H1 (cell line): ENCODE measurements at places on chromosomes 7 and 10. TPM values are rescaled to one million over a fixed set of nuclear protein-coding genes. Genes with fewer than 3 reads are reported as not detected.

NUTM2A gene
- 0.41 and 0.59 TPM in 2 replicates for total RNA-seq

SHLD2 gene
- 31.6 and 32.4 TPM in 2 replicates for total RNA-seq

TBXAS1 gene
- 1.1 and 2.1 TPM in 2 replicates for total RNA-seq

SEMA3C gene
- total RNA-seq, result 0.98 and 1.4 TPM in 2 replicates

GALNT17 gene
- 44.7 and 47.0 TPM in 2 replicates for total RNA-seq

DNA2 gene
- 55.6 and 57.9 TPM in 2 replicates for total RNA-seq

H2BK1 gene
- not detected in 2 replicates for total RNA-seq

ACTR3C gene
- 0.84 TPM in 1 of 2 replicates, not detected in the other for total RNA-seq

SUN1 gene
- total RNA-seq, result 105 and 108 TPM in 2 replicates

SUN3 gene
- not detected in 2 replicates for total RNA-seq

COPG2 gene
- 51.3 and 53.1 TPM in 2 replicates for total RNA-seq

DNA sequence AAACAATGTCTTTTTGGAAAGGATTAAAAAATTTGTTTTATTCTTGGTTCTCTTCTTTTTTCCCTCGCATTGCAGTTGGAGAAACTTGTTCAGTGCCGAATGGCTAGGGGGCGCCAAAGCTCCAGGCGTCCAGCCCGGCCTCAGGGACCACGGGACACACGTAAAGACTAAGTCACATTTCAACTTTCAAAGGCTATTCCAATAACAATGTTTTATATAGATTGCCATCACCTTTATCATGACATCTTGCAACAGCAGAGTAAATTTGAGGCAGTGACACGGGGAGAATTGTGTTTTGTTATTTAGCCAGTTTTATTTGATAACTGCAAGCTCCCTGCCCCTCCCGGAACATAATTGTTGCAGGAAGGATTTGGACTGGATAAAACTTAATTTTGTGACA is 2.2 kb upstream of the IGFBP3 start:
- H3K4me1 ChIP-seq, result peaks cover 6% of the 10 kb centered on the region; the same call in 1 of the 2 replicates
- H3K27ac ChIP-seq, result no peak overlapping the region
- H3K27me3 ChIP-seq, result peaks cover 14% of the 10 kb centered on the region

DNA sequence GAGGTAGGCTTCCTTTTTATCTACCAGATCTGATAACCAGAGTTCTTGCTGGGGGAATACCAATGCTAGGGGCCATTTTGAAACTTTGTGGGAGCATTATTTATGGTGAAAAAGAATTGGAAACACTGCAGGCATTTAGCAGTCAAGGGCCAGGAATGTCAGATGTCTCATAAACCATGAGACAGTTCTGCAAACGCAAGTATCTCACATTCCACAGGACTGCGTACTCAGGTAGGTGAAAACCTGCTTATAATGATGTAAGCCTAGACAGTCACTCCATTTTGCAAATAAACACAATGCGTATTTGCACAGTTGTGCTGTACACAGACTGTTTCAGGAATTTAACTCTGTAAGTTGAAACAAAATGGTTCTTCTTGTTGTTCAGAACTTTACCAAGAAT is 33.9 kb downstream of the ECHDC3 start:
- no peak for DNase-seq
- no peaks in the 10 kb centered on the region for H3K27me3 ChIP-seq
- no peak overlapping the region for H3K4me3 ChIP-seq
- H3K4me1 ChIP-seq, result no peaks in the 10 kb centered on the region

- no peak for DNase-seq
- H3K36me3 ChIP-seq, result no peaks in the 10 kb centered on the region
- H3K4me3 ChIP-seq, result no peak within 1 kb of the TSS
- H3K27me3 ChIP-seq, result no peaks in the 10 kb centered on the region
- H3K27ac ChIP-seq, result no peak within 1 kb of the TSS
These were observed at the start of gene TMEM270 for GRCh38 chr7:73860859-73861258. Gene TMEM270 (plus strand): TSS chr7:73861159. CDS start chr7:73861195, 36 bp downstream.

GRCh38 chr7:55006499-55006898 is 12.3 kb upstream of the EGFR start:
- H3K4me3 ChIP-seq, result no peak overlapping the region
- H3K27me3 ChIP-seq, result no peaks in the 10 kb centered on the region
- no peak for DNase-seq
- no peaks in the 10 kb centered on the region for H3K4me1 ChIP-seq
- H3K27ac ChIP-seq, result no peak overlapping the region
- no peaks in the 10 kb centered on the region for H3K36me3 ChIP-seq

- H3K4me1 ChIP-seq, result no peaks in the 10 kb centered on the region
- H3K4me3 ChIP-seq, result no peak overlapping the region
- DNase-seq, result no peak
- no peaks in the 10 kb centered on the region for H3K36me3 ChIP-seq
These were observed 372.4 kb downstream of the SUGCT start for GRCh38 chr7:40507166-40507565.

- H3K27me3 ChIP-seq, result no peaks in the 10 kb centered on the region
- no peak overlapping the region for H3K4me3 ChIP-seq
- no peaks in the 10 kb centered on the region for H3K36me3 ChIP-seq
These were observed 41.4 kb upstream of the PITRM1 start for GRCh38 chr10:3213758-3214515.

DNA sequence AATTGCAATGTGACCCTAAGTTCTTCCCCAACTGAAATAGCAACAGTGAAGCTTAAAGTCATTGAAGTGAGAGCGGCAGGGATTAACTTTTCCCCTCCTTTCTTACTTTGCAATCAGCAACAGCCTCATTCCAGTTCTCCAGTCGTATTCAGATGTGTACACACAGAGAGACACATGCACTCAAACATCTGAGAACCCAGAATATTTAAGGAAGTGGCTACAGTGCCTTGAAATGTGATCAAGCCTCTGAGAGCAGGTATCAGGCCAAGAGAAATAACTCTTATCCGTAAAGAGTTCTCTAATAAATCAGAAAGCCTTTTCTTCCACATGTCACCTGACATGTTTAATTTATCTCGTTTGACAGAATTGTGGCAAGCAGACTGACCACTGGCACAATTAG is 388.9 kb upstream of the NPVF start:
- H3K36me3 ChIP-seq, result no peaks in the 10 kb centered on the region
- H3K4me1 ChIP-seq, result no peaks in the 10 kb centered on the region
- DNase-seq, result no peak
- no peak overlapping the region for H3K27ac ChIP-seq
- H3K4me3 ChIP-seq, result no peak overlapping the region
- no peaks in the 10 kb centered on the region for H3K27me3 ChIP-seq

GRCh38 chr10:33776419-33777070 is 442.1 kb upstream of the NRP1 start:
- no peaks in the 10 kb centered on the region for H3K27me3 ChIP-seq
- no peak overlapping the region for H3K4me3 ChIP-seq
- no peaks in the 10 kb centered on the region for H3K36me3 ChIP-seq
- DNase-seq, result no peak
- H3K4me1 ChIP-seq, result peaks cover 16% of the 10 kb centered on the region

DNA sequence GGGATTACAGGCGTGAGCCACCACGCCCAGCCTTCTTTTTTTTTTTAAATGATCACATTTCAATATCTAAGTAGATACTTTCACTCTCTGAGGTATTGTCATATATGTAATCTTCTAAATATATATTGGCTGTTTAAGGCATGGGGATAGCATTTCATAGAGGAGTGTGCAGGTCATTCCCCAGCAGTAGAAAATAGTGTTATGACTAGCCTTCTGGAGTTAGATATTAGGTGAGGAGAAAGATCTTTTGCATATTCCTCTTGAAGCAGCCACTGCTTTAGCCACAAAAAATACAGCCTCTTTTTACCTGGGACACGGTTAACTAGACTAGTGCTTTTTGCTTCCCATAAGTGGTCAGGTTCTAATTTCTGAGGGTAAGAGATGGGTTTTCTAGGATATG is 28.9 kb downstream of the ADD3 start:
- H3K27me3 ChIP-seq, result no peaks in the 10 kb centered on the region
- H3K4me3 ChIP-seq, result no peak overlapping the region
- H3K27ac ChIP-seq, result no peak overlapping the region
- H3K4me1 ChIP-seq, result no peaks in the 10 kb centered on the region
- no peak for DNase-seq
- no peaks in the 10 kb centered on the region for H3K36me3 ChIP-seq

DNA sequence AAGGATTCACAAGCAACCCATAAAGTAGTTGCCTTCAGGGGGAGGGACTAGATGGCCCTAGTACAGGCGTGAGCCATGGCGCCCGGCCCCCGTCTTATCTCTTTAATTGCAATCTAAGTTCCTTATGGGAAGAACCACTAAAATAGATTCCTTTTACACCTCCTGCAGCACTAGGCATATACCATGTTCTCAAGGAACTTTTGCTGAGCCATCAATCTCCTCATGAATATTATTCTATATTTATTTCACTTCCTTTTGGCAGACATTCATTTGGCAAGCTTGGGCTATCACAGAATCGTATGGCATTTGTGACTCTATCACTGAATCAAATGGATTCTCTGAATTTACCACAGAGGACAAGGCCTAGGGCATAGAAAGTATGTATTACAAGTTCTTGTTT is 14.8 kb upstream of the DNAJC12 start:
- H3K36me3 ChIP-seq, result no peaks in the 10 kb centered on the region
- DNase-seq, result no peak
- H3K4me1 ChIP-seq, result no peaks in the 10 kb centered on the region
- no peaks in the 10 kb centered on the region for H3K27me3 ChIP-seq
- no peak overlapping the region for H3K4me3 ChIP-seq
- H3K27ac ChIP-seq, result no peak overlapping the region

- H3K4me1 ChIP-seq, result no peaks in the 10 kb centered on the region; the same call in 1 of the 2 replicates
- H3K4me3 ChIP-seq, result no peak overlapping the region
- no peaks in the 10 kb centered on the region for H3K36me3 ChIP-seq
- H3K27ac ChIP-seq, result no peak overlapping the region
These were observed 1.7 kb downstream of the ABCC2 start for GRCh38 chr10:99784016-99784726.

GRCh38 chr7:18515067-18515466 is 19.5 kb downstream of the HDAC9 start:
- H3K4me1 ChIP-seq, result peaks cover 7% of the 10 kb centered on the region
- no peak overlapping the region for H3K27ac ChIP-seq
- H3K4me3 ChIP-seq, result no peak overlapping the region
- H3K36me3 ChIP-seq, result no peaks in the 10 kb centered on the region

- no peak overlapping the region for H3K4me3 ChIP-seq
- DNase-seq, result no peak
- no peaks in the 10 kb centered on the region for H3K36me3 ChIP-seq
- no peak overlapping the region for H3K27ac ChIP-seq
These were observed 3.3 kb upstream of the ABRAXAS2 start for GRCh38 chr10:124798364-124798763.

DNA sequence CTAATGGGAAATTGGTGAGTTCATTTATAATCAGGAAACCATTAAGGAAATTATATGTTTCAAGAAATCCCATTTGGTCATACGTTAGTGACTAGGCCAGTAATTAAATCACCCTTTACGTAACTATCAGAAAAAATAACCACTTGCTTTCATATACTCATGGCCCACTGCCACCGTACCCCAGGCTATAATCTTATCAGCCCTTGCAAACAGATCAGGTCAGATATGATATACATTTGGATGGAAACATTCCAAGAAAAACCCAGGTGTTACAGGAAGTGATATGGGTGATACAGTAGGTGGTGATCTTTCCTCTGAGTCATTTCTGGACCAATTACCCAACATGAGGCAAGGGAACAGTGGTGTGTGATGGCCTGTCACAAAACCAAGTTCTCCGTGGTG is 481.0 kb upstream of the SEMA3A start:
- no peak overlapping the region for H3K27ac ChIP-seq
- H3K4me1 ChIP-seq, result no peaks in the 10 kb centered on the region
- DNase-seq, result no peak
- H3K4me3 ChIP-seq, result no peak overlapping the region
- no peaks in the 10 kb centered on the region for H3K27me3 ChIP-seq

DNA sequence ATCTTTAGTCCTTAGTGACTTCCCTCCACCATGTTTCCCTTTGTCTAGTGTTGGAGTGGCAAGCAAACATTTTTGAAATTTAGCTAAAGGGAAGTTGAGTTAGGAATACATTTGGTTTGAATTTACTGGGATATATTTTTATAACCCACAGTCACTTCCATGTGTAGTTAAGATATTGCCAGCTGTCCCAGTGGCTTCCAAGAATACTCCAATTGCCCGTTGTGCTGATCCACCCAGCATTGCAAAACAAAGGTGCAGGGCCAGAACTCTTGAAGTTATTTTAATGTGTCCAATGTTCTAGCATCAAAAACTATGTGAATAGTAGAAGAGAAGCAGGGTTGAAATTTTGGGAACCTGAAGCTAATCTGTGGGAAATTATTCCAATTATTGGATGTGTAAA is 2.5 kb upstream of the P4HA1 start:
- no peaks in the 10 kb centered on the region for H3K4me1 ChIP-seq
- H3K27me3 ChIP-seq, result no peaks in the 10 kb centered on the region
- no peaks in the 10 kb centered on the region for H3K36me3 ChIP-seq
- H3K4me3 ChIP-seq, result no peak overlapping the region
- DNase-seq, result no peak
- H3K27ac ChIP-seq, result no peak overlapping the region

DNA sequence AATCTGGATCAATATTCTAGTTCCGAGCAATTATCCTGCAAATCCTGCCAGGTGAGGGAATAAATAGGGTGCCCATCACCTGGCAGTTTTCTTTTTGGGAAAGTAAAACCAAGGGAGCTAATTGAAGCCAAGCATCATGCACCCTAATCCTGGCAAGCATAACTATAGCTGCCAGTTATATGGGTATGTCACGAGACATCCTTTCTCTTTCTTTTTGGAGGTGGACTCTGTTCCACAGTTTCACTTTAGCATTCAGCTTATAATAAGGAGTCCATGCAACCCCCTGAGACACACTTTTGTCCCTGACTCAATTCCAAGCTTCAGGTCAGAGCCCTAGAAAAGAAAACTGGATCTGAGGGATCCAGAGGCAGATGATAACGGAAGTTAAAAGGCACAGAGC is 222.5 kb downstream of the PHF14 start:
- no peak overlapping the region for H3K4me3 ChIP-seq
- no peak for DNase-seq
- no peak overlapping the region for H3K27ac ChIP-seq
- peaks cover 10% of the 10 kb centered on the region for H3K4me1 ChIP-seq

DNA sequence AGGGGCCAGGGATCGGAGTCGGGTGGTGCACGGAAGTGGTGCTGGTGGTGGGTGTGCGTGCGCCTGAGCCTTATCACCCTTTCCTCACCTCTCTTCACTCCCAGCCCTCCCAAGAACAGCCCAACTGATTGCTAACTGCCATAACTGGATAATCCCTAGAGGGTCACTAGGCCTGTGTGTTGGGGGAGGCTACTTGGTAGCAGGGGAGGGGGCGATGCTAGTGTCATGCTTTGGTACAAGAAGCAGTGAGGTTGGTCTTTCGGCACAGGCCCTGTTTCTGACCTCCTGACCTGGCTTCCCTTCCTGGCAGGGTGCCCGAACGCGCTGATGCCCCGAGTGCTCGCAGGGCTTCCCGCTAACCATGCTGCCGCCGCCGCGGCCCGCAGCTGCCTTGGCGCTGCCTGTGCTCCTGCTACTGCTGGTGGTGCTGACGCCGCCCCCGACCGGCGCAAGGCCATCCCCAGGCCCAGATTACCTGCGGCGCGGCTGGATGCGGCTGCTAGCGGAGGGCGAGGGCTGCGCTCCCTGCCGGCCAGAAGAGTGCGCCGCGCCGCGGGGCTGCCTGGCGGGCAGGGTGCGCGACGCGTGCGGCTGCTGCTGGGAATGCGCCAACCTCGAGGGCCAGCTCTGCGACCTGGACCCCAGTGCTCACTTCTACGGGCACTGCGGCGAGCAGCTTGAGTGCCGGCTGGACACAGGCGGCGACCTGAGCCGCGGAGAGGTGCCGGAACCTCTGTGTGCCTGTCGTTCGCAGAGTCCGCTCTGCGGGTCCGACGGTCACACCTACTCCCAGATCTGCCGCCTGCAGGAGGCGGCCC is 652 bp downstream of the KAZALD1 start:
- no peak overlapping the region for H3K27ac ChIP-seq
- peak overlapping the region; percentile 95 for H3K4me3 ChIP-seq
- no peaks in the 10 kb centered on the region for H3K36me3 ChIP-seq
- peaks cover 55% of the 10 kb centered on the region for H3K27me3 ChIP-seq
- no peak for DNase-seq
